Activated CD4-positive, alpha-beta T cell treated with anti-CD3 and anti-CD28 coated beads, Interleukin-2, amount 50 U/mL, for 24 hours (primary cell): ENCODE measurements at places on chromosomes 4 and X.

- no peak for DNase-seq
Measured at GRCh38 chr4:102404431-102404969, 59.2 kb upstream of the SLC39A8 start.

DNA sequence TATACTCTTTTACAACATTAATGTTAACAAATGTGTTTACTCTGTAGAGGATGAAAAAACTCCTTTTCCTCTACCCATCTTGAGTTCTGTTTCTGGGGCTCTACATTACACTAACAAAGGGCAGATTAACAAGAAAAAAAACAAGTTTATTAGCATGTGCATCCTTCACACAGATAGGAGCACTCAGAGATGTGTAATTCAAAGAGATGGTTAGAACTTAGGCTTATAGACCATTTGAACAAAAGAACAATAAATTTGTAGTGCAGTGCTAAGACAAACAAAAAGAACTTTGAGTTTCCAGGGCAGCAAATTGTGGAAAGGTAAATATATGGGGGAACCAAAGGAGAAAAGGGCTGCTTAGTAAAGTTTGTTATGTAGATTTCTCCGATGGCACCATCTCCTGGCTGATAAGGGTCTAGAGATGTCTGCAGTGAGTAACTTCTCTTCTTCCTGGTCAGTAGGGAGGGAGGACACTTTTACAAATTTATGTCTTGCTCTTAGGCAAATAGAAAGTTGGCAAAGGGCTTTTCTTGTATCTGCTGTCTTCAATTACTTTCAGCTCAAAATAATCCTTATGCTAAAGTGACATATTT lies 1249.9 kb upstream of the TENM3 start:
- DNase-seq, result no peak

DNA sequence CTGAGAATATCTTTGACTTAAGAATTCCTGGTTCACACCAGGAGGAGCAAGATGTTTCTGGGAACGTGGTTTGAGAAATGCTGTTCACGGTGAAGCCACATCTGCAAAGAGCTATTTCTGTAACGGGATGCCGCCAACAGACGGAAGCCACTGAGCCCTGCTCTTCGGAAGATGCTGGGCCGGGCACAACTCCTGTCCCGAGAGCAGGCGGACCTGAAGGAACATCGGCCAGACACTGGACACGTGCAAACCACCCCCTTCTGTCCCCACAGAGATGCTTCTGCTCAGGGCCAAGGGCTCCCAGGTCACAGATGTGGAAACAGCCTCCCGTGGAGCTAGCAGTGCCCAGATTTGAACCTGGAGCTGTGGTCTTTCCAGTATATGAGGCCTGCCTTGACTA lies 24.3 kb downstream of the HMX1 start:
- DNase-seq, result no peak

DNA sequence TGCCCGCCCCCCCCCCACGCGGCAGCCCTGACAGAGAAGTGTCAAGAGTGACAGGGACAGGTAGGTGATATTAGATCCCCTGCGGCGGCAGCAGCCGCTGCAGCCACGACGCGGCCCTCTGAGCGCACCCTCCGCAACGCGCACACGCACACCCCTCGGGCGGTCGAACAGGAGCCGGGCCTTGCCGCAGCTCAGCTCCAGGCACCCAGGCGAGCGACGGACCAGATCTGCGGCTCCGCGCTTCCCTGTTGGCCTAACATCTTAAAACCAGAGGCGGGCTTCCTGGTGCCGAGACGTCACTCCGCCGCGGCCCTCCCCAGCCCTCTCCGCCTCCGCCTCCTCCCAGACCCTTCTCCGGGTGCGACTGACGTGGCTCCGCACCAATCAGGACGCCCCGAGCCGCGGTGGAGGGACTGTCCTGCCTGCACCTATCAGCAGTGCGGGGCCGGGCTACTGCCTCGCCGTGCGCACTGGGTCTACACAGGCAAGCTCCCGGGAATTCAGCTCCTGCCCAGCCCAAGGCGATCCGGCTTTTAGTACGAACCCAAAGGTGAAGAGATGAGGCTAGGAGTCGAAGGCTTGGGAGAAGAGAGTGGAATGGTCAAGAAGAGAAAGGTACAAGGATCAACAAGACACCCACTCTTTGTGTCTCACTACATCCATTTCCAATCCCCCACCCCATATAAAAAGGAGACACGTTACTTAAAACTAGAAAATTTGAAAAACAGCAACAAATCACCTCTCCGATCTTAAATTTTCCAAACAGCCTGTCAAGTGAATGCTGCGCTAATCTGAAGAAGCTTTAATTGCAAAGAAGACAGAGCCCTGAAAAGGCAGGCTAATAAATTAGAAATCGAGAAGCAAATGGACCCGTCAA lies at the start of gene PITX2:
PITX2 (minus strand) TSS at position 237 of the 877 bp plus-strand sequence. CDS start 617 bp downstream, outside the sequence.
- no peak for DNase-seq

GRCh38 chr4:153725136-153725830 lies 34.5 kb downstream of the RNF175 start:
- DNase-seq, result no peak

- no peak for DNase-seq
Measured at GRCh38 chr4:87717276-87718031, 67.4 kb downstream of the DMP1 start.

DNA sequence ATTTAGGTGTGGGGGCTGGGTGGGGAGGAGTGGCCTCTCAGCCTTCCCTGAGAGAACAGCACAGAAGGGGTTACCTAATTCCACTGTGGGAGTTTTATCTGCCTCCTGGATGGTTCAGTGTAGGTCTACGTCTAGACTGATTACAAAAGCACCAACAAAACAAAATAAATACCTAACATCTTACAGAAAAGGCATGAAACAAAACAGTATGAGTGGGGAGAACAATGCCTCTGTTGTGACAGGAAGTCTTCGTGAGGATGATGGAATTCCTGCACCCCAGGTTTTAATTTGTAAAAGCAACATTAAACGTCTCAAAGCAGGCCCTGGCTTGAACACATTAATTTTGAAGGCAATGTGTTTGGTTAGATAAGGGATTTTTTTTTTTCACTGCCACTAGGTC lies 112.1 kb upstream of the GPC4 start:
- DNase-seq, result no peak

- DNase-seq, result no peak
Measured at GRCh38 chr4:184620212-184620867, 28.9 kb downstream of the CASP3 start.

DNA sequence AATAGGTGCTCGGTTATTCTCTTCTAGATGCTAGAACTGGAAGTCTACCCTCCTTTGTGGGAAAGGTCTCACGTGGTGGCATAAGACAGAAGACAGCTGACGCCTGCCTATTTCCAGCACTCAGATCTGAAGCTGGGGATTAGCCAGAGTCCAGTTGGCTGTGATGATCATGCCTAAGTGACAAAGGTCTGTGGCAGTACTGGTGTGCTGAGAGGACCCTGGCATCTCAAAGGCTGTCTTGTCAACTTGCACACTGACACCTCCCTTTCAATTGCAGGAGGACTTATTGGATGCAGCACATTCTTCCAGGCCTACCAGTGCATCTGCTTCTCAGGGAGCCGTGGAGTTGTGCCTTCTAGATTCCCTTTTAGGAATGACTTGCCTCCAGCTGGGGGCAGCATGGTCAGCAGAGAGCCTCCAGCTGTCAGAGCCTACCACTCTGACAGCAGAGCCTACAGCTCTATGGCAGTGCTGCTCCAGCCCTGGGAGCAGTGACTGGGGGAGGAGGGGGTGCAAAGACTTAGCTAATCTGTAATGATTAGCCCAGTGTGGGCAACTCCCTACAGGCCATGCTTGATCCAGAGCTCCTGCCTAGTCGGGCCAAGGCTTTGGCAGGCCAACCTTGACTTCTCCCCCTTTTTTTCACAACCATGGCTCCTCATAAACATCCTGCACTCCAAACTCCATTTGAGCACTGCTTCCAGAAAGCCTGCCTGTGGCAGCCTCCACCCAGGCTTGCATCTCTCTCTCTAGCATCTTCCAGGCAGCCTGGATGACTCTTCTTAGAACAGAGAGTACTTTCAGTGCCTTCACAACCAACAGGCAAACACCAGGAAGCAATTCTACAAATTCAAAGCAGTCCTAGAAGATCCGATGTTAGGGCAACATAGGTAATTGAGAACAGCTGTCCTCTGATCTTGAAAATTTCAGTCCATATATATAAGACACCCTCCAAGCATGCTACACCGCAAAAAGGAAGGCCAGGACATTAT lies 13.8 kb upstream of the FGFBP2 start:
- no peak for DNase-seq

DNA sequence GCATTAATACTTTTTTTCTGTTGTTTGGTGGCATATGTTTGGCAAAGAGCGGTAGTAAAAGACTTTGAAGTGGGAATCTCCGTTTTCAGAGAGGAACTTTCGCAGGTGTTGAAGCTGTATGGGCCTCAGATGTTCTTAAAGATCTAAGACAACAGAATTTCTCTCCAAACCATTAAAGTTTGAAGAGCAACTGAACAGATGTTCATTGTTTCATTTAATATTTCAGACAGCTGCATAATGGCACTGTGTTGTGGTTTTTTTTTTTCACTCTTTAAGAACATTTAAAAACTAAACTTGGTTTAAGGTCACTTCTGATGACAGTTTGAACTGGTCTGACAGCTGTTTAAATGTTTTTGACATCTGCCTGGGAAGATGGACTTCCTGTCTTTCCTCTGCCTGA lies 882.7 kb upstream of the PCDH10 start:
- no peak for DNase-seq

DNA sequence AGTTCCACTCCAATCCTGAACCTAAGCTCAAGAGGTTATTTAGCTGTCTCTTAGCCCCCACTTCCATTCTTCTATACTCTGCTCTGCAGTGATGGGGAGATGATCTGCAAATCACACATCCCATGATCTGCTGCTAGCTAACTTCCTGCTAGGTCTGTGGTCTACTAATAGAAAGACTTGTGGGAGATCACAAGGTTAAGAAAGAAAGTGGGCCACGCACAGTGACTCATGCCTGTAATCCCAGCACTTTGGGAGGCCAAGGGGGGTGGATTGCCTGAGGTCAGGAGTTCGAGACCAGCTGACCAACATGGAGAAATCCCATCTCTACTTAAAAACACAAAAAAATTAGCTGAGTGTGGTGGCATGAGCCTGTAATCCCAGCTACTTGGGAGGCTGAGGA lies 471.1 kb upstream of the NWD2 start:
- no peak for DNase-seq
